ENCODE measurements at places on chromosomes 7 and 10.

DNA sequence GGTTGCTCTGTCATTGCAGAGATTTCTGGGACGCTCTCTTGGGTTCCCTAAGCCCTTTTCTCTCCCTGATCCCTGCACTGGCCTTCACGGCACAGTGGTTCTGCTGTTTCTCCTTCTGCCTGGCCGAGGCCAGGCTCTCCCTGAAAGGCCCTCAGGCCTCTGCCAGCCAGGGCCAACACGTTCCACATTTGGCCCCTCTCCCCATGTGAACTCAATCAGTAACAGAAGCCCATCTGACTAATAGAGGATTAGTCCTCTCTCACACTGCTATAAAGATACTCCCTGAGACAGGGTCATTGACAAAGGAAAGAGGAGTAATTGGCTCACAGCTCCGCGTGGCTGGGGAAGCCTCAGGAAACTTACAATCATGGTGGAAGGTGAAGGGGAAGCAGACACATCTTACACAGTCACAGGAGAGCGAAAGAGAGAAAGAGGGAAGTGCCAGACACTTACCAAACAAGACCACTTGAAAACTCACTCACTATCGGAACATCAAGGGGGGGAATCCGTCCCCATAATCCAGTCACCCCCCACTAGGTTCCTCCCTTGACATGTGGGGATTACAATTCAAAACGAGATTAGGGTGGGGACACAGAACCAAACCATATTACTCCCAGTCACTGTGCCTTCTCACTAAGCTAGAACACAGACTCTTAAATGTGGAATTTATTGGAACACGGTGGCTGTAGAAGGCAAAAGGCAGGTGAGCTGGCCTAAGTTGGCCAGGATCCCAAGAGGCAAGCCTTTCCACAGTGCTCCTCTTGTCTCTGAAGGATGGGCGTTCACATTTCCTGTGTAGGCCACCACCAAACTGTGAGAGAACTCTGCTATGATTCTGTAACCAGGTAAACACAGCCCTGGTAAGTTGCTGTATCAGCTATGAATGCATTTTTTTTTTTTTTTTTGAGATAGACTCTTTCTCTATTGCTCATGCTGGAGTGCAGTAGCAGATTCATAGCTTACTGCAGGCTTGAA, 8.8 kb downstream of the FZD8 start:
- no peak for DNase-seq

DNA sequence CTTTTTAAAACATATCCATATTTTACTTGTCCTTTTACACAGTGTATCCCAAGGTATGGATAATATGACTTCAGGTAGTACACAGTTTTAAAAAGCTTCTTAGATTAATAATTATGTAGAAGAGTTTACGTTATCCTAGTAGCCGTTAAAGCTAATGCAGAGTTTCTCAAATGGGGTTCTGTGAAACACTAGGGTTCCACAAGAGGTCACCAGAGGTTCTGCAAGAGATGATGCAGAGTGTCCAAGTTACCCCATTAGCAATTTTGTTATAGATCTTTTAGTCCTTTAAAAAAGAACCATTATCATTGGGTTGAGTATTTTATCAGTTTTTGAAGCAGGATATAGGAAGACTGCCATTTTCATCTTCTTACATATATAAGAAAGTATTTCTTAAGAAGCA, 298.9 kb upstream of the HPS1 start:
- no peak for DNase-seq

DNA sequence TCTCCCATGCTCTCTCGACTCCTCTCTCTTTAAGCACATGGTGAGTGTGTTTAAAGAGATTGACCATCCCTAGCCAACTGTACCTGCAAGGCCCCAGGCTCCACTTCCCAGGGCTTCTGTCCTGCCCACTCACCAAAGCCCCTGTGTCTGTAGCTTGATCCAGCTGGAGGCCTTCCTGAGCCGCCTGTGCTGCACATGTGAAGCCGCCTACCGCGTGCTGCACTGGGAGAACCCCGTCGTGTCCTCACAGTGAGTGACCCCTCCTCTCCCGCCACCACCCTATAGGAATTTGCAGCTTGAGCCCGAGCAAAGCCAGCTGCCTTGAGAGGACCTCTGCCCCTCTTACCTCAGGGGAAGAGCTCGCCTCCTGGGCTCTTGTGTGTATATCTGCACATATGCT, 11.2 kb downstream of the ZFYVE27 start:
- DNase-seq, result no peak

DNA sequence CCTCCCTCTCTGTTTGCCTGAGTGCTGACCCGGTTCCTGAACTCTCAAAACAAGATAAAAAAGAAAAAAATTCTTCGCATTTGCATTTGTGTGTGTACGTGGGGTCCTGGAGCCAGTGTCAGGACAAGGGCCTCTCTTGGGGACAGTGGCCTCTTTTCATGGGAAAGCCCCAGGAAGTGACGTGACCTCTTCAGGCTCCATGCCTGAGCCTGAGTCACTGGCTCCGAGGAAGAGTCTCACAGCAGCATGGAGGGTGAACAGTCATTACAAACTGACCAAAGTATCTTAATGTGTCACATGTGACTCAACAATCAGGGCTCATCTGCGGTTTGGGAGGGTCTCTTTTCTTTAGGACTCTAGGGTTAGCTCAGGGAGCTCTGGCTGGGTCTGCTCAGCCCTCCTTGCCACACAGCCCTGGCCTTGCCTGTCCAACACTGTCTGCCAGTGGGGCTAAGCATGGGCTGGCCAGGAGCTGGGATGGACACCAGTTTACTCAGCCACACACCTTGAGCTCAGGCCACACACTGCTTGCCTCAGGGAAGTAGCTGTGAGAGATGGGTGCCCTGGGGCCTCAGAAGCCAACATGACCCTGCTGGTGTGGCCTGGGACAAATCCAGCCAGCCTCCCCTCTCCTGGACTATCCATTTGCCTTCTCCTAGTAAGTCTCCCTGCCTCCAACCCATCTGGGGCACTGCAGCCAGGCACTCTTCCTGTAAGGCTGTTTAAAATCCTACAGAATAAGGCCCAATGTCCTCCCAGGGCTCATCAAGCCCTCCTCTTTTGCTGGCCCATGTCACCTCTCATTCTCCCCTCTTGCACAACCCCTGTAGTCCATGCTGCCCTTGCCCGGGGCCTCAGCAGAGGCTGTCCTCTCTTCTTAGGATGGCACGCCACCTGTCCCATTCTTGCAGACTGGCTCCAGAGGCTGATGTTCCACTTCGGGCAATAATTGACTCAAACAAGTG, 10.5 kb downstream of the TMEM273 start:
- no peak for DNase-seq

DNA sequence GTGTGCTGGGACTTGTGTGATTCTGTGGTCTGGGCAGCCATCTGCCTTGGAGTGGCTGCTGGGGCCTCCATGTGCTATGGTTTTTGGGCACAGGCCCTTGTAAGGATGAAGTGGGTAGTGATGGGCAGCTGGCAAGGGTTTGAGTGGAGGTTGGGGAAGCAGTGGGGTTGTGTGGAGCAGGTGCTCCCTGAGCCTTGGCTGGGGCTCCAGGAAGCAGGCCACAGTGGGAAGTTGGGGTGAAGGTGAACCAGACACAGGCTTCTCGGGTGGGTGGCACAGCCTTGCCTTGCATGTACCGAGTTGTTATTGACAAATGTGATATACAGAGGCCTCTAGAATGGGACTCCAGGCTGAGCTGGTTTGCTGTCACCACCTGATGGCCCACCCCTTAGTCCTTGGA, 82.3 kb downstream of the ADCY1 start:
- DNase-seq, result no peak

All from activated gamma-delta T cell (primary cell).